Mesenchymal stem cell (in vitro differentiated cells and primary cell): ENCODE measurements at places on chromosomes 7 and 10.

DNA sequence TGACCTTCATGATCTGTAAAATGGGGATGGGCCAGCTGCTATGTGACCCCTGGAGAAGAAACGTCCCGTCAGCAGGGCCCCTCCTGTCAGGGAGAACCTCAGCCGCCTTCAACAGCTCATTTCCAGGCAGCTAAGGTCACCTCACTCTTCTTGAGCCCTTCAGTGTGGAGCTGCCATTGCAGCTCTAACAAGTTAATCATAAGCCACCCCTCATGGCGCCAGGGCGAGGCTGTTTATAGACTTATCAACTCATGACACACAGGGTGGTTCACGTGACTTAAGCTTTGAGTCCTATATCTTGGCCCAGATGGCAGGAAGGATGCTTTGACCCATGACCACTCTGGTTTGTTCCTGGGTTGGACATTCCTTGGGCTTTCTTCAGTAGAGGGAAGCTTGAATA, 315.1 kb downstream of the TNS3 start:
- DNase-seq, result peak; percentile 57

DNA sequence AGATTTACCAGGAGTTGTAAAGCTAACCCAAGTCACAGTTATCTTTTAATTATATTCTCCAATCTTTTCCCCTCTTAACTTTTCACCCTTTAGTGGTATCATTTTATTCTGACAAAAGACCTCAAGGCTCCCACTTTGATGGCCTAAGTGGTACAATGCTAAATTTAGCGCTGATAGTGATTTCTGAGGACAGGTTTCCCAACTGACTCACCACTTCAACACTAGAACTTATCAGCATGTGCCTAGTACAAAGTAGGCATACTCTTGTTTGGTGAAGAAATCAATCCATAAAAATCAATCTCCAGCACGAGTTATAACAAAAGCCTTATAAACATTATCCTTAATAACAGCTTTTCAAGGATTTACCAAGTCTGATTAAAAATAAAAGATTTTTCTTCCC, 7.5 kb downstream of the SNX13 start:
- peak; percentile 12 for DNase-seq

GRCh38 chr10:110067960-110068770, 60.4 kb downstream of the ADD3 start:
- DNase-seq, result no peak

DNA sequence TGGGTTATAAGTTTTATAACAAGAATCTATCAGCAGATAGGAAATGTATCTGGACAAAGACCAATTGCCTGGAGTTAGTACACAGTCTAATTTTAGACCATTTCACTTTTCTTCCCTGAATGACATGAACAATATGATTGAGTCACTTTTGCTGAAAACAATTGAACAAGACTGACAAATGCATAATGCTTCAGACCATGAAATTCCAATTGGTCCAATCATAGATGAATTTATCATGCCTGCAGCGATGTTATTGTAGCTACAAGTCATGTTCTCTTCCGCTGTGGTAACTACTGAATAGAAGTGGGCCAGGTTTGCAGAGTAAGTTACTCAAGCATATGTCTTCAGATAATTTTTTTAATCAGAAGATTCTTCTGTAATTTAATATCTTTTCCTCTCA, 73.4 kb downstream of the VSTM2A start:
- no peak for DNase-seq

- DNase-seq, result no peak
Measured at GRCh38 chr7:50317221-50317678, 12.7 kb downstream of the IKZF1 start.

GRCh38 chr10:5890452-5890915, 441 bp downstream of the FBH1 start:
- DNase-seq, result peak; percentile 33

DNA sequence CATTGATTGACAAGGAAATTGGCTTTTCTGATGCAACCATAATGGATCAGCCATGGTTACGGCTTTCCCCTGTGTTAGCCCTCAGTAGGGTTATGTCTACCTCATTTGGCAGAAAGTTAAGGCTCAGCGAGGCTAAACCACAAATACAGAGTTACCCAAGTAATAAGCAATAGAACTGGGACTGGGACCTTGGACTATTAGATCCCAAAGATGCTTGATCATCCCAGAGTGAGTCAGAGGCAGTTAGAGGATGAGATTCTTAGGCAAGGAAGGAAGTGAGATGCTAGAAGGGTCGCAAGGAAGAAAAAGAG, 401.4 kb downstream of the TNS3 start:
- peak; percentile 13 for DNase-seq

DNA sequence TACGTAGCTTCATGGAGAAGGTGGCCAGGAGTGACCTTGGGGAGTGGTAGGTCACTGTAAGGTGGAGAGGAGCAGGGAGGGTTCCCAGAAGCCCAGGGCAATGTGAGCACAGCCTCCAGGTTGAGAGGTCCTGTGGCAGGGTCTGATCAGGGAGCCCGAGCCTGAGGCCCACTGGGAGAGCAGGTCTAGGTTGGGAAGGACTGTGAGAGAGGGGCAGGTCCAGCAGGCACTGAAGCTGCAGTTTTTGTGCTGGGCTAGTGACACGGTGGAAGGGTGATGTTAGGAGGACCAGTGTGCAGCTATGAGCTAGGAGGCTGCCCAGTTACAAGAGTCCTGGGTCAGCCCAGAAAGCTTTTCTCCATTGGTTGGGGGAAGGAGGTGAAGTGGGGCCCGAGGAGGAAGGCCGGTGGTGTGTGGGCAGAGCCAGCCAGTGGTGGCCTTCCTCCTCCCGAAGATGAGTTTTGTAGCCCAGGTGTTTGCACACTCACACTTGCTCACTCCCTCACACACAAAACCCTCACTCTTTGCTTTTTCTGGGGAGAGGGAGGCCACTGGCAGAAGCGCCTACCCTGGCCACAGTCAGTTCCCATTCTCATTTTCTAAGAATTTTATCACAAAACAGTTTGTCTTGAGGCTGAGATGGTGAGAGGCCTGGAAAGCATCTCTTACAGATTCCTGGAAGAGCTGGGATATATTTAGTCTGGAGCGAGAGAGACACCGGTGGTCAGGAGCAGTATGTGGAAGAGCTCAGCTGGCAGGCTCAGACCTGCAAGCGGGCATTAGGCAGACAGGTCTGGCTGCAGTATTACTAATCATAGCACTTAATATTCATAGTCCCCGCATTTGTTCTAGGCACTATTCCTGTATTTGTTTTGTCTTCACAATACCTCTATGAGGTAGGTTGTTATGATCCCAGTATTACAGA, 57.1 kb downstream of the ZNF467 start:
- DNase-seq, result peak; percentile 24

- DNase-seq, result peak; percentile 64
Measured at GRCh38 chr10:29256586-29256985, 32.3 kb upstream of the LYZL1 start.

- peak; percentile 88 for DNase-seq
Measured at GRCh38 chr7:30459591-30460245, 18.9 kb downstream of the NOD1 start.

- no peak for DNase-seq
Measured at GRCh38 chr7:36732806-36733205, 8.5 kb upstream of the AOAH start.

DNA sequence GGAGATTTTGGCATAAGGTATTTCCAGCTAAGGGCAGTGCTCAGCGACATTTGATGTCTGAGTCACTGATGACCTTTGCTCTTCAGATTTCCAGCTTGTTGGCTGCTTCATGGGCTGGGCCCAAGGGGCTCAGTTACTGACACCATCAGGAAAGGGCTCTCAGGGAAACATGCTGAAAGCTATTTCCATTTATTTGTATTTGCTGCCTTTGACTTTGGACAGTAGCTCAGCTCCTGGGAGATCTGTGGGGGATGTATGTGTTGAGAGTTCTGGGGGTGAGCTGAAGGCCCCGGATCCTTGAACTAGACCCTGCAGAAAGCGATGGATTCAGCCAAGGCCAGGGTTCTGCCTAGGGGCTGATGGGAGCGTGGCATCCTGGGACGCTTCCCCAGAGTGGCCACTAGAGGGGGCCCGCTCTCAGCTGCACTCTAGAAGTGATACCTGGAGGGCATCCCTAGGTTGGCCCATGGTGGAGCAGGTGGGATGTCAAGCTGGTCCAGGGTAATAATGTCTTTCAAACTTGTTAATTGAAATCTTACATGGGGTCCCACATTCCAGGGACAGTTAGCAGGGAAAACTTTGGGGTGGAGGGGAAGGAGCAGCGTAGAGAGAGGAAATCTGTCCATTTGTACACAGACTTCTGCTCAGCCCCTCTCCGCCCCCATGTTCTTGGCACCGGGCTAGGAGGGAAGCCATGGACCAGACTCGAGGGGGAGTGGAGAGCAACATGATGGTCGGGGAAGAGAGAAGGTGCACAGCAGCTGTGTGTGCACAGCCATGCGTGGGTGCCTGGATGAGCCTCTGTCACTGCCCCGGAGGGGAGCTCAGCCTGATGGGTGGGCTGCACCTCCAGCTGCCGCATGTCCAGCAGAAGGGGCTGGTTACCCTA, 3.0 kb upstream of the BTBD16 start:
- peak; percentile 42 for DNase-seq

GRCh38 chr7:44103923-44104859, at the start of gene AEBP1:
Gene AEBP1 (plus strand): TSS chr7:44104345. CDS start chr7:44104666, 321 bp downstream.
- DNase-seq, result peak; percentile 55

DNA sequence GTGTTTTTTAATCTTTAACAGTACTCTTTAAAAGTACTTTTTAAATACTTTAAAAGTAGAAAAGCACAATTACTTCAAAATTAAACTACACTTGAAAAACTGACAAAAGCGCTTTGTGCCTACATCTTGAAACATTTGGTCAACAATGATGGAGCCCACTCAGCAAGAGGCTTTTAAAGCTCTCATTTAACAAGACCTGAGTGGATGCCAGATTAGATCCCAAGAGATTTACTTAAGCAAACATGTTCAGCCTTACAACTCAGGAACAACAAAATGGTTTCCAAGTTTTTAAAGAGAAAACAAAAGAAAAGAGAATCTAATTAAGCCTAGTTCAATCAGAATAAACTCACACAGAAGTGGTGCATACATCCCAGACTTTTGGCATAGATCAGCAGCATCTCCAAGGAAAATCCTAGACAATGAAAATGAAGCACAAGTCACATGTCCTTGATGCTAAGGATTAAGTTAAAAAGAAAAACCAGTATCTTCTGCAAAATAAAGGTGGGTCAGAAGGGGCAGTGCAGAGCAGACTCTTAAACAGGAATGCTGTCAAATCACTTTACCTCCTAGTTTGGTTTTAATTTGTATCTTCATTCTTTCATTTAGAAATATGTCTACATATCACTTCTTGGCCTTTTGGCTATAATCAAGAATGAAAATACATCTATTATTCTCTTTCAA, 26.2 kb downstream of the HIBADH start:
- DNase-seq, result no peak
